ENCODE measurements at places on chromosomes 7 and 10.

- DNase-seq, result no peak
Observed at GRCh38 chr10:36269222-36269621, 627.1 kb upstream of the FZD8 start.

DNA sequence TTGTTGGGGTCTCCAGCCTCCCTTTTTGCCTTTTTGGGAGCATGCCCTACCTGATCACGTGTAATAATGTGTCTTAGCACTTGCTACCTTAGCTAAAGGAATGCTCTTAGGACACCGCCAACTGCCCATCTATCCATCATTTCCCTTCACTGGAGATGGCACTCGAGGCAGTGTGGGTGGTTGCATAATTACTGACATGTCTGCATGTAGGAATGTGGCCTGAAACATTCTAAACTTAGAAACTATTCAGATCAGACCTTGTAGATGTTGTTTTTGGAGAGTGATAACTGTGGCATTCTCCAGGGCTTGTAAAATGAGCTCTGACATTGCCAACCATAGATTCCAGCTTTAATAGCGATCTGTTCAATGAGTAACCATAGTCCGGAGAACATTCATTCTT, 365.8 kb downstream of the BBS9 start:
- DNase-seq, result no peak

GRCh38 chr7:144738708-144739314, 97.0 kb downstream of the TPK1 start:
- no peak for DNase-seq

GRCh38 chr7:57789130-57789529, 339.2 kb downstream of the ZNF716 start:
- DNase-seq, result no peak

DNA sequence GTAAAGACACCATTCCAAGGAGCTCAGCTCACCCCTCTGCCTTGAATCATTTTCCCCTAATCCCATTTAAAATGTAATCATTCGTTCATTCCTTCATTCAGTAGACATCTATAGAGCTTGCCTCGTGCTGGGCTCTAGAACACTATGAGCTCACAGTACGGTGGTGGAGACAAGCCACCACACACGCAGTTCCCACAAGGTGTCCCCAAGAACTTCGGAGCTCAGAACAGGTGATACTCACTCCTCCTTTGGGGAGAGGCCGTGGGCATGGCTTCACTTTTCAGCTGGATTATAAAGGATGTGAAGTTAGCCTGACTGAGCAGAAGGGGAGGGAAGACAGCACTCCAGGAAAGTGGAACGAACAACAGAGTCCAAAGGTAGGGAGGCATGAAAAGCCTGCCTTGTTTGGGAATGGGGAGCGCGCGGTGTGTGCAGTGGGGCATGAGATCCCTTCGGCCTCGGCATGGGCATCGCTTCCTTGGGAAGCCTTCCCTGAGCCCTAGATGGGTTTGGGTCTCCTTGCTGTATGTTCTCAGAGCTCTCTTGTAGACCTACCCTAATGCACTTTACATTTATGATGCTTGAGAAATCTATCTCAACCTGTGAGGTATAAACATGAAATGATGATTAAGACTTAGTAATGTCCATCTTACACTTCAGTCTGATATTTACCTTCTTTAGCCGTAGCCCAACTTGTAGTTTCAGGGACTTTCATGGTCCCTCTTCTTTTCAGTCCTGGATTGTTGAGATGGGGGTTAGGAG, 809 bp upstream of the OGA start:
- DNase-seq, result no peak

GRCh38 chr10:19247843-19248242, 199.2 kb downstream of the MALRD1 start:
- no peak for DNase-seq

DNA sequence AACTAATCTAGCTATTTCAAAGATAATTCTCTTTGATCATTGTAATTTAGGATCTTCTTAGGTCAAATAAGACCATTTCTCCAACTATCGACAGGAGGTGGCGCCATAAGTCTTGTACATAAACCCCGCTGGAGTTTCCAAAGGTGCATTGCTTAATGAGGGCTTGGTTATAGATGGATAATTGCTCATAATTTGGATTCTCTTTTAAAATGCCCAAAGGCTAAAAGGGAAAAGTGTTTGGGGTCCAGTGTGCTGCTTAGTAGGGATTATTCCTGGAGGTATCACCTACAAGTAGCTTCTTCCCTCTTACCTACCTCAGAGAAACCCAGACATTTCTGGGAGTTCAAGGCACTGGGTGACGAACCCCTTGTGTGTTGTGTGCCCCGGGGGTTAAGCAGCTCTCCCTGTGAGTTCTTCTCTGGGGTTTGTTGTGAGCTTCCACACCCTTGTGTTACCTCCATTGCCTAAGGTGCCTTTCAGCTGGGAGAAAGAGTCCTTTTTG, 75.2 kb downstream of the PAXIP1 start:
- DNase-seq, result peak; percentile 48

- no peak for DNase-seq
Observed at GRCh38 chr7:20786421-20786778, 286 bp downstream of the SP8 start.

DNA sequence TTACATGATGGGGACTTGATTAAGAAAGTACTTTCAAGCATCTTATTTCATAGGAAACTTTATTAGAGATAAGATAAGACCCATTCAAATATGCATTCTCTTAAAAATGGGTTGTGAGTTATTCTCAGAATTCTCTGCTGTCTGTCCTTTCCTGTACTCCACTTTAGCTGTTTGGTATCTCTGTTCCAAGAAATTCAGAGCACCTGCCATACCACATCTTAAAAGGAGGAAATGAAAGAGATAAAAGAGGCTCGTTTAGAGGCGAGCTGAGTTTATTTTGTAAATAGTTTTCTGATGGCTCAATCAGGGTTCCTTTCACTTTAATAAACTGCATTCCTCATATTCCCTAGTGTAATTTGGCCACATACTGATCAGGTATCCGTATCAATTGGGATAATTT, 87.2 kb downstream of the MDFIC start:
- no peak for DNase-seq

DNA sequence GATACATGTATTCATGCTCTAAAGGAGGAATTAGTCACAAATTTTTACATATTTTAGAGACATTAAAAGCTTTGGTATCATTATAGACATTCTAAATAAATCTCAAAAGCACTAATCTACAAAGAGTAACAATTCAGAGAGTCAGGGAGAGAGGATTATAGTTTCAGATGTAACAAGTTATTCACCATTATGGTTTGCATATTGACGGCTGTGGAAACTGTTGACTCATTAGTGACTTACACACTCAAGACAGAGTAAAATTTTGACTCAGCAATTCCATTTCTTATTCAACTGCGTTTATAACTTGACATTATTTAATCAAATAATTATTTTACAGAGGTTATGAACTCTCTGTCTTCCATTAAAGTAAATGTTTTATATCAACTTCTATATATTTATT, 95.4 kb upstream of the SEMA3C start:
- DNase-seq, result no peak

DNA sequence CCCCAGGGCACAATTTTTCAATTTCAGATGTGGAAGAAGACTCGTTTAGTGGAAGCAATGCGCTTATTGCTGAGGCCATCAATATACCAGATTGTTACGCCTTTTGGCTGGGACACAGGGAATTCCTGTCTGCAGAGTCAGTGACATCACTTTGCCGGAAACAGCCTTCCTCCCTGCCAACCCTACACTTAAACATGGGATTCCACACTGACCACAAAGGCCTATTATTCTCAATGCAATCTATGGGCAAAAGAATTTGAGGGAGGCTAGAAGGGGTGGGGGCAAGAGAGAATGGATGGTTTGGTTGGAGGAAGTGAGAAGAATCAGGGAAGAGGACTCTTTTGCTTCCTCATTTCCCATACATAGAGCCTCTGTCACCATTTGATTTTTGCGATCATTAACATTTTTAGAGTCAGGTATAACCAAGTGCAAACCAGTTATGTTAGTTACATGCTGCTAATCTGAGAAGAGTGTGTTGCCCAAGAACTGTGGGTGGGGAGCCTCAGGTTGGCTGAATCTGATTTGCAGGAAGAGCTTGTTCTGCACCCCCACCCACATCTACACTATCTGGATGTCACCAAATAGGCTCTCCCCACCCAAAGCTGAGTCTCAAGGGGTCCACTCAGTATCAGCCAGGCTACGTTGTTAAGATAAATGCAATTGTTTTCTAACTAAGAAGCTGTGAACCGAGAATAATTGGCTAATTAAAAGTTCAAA, 58.2 kb downstream of the ENTPD1 start:
- no peak for DNase-seq

GRCh38 chr7:55575098-55575497, 2.8 kb upstream of the VOPP1 start:
- DNase-seq, result no peak

DNA sequence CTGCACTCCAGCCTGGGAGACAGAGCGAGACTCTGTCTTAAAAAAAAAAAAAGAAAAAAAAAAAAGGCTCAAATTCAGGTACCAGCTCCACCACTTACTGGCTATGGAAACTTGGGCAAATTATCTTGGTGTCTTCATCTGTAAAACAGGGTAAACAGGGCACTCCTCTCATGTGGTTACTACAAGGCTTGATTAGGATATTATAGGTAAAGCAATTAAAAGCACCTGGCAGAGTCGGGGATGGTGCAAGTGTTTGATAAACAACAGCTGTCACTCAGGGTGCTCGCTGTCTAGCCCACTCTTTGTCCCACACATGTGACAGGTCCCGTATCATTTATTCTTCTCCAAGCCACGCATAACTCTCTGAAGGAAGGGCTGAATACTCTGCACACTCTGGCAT, 96.9 kb downstream of the SORBS1 start:
- no peak for DNase-seq

- DNase-seq, result no peak
Observed at GRCh38 chr10:122459561-122460273, 1.6 kb upstream of the HTRA1 start.

DNA sequence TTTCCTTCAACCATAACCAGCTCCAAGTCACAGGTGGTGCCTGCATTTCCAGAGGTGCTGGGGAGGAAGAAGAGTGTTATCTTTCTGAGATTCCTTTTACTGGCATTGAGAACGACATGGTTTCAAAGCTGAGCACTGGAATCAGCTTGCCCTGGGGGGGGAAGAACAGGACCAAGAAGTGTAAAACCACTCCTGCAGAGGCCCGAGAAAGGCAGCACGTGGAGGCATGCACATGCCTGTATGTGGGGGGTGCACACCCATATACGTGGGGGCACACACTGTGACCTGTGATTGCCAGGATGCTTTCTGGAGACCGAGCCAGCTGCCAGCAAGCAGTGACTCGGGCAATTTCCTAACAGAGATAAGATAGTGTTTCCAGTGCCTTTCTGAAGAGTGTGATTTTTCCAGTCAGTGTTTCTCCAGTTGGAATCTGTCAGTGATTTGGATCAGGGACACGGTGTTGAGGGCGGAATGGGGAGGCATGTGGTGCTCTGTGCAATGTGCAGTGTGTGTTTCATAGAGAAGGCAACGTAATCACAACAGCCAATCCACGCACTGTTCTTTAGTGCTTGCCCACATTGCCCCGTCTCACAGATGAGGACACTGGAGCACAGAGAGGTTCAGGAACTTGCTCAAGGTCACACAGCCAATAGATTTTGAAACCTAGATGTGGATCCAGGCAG, 4.2 kb downstream of the LRRC27 start:
- no peak for DNase-seq

Data from brain pericyte (primary cell).